NCI-H510A (cell line): ENCODE measurements at places on chromosomes 5 and 9.
A peak's percentile ranks its signal among the peaks of the same experiment; 100 is the strongest.

- no peak for DNase-seq
Measured at GRCh38 chr5:179279347-179280094, 65.7 kb downstream of the ADAMTS2 start.

- DNase-seq = no peak
Measured at GRCh38 chr5:147576646-147577535, 67.0 kb upstream of the DPYSL3 start.

GRCh38 chr9:123046406-123047195 is 13.1 kb downstream of the GPR21 start:
- DNase-seq = no peak

GRCh38 chr5:23631302-23632045 is 124.1 kb downstream of the PRDM9 start:
- DNase-seq = no peak

DNA sequence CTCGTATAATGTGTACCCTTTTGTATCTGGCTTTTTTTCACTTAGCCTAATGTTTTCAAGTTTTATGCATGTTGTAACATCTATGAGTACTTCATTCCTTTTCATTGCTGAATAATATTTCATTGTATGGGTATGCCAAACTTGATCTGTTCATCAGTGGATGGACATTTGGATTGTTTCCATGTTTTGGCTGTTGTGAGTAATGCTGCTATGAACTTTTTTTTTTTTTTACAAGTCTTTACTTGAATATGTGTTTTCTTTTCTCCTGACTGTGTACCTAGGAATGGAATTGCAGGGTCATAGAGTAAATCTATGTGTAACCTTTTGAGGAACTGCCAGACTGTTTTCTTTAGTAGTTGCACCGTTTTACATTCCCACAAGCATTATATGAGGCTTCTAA is 52.4 kb downstream of the MTREX start:
- DNase-seq = no peak

GRCh38 chr9:2764353-2764752 is 47.0 kb downstream of the KCNV2 start:
- DNase-seq = no peak

GRCh38 chr5:80466669-80467485 is 21.0 kb upstream of the FAM151B start:
- DNase-seq = no peak

DNA sequence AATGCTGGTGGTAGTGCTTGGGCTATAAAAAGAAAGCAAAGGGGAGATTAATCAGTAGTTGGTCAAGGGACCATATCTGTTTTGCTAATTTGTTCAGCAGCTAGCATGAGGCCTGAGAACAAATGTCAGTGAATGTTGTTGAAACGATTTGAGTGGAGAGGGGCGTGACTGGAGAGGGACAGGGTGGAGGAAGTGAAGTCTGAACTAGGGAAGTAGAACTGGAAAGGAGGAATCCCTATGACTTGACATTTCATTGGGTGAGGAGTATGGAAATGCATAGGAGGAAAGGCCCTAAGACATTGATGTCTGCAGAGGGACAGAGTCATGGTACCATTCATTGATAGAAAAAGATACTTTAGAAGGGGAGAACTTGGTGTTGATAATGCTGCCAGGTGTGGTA is 19.7 kb downstream of the TLE4 start:
- DNase-seq = no peak

DNA sequence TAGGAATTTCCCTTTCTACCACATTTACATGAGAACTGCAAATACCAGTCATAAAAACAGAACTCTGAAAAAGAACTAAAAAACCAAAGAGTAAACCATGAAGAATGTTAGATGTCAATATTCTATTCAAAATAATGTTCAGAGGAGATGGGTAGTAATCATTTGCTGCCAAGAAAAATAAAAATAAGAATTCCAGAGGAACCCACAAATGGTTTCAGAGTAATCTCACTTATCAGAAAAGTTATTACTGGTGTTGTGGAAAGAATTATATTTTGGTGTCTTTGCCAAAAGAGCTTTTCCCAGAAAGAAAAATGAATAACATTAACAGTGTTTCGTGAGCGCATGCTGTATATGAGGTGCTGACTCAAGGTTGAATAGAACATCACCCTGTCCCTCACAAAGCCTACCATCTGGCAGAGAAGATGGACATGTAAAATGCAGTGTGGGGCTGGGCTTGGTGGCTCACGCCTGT is 35.6 kb downstream of the GPR21 start:
- no peak for DNase-seq

- peak; percentile 84 for DNase-seq
Measured at GRCh38 chr5:171308453-171309275, at the start of gene TLX3. TSS of gene TLX3 (plus strand) at chr5:171309248. CDS start at chr5:171309366, 118 bp downstream.

DNA sequence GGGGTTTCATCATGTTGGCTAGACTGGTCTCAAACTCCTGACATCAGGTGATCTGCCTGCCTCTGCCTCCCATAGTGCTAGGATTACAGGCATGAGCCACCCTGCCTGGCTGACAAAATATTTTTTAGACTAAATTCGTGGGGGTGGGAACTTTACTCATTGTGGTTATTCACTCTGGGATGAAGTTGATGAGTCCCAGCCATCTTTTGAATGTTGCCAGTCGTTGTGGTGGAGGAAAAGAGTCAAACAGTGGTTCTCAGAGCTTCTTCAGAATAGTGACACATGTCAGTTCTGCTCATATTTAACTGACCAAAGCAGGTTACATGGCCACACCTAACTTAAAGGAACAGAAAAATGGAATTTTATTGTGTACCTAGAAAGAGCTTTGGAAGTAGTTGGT is 6.9 kb downstream of the SREK1 start:
- DNase-seq = no peak

GRCh38 chr5:88746438-88746882 is 136.5 kb downstream of the MEF2C start:
- DNase-seq = no peak

- DNase-seq = no peak
Measured at GRCh38 chr9:748861-749497, 92.5 kb upstream of the DMRT1 start.

DNA sequence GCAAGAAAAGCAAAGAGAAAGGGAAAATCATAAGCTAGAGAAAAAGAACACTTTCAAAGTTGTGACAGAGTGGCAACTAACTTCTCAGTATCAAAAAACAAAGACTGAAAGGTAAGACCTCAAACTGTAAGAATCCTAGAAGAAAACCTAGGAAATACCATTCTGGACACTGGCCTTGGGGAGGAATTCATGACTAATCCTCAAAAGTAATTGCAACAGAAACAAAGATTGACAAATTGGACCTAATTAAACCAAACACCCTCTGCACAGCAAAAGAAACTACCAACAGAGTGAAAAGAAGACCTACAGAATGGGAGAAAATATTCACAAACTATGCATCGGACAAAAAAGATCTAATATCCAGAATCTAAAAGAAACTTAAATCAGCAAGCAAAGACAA is 79.1 kb downstream of the FEM1C start:
- no peak for DNase-seq

GRCh38 chr5:36099748-36100147 is 33.1 kb upstream of the UGT3A2 start:
- no peak for DNase-seq

DNA sequence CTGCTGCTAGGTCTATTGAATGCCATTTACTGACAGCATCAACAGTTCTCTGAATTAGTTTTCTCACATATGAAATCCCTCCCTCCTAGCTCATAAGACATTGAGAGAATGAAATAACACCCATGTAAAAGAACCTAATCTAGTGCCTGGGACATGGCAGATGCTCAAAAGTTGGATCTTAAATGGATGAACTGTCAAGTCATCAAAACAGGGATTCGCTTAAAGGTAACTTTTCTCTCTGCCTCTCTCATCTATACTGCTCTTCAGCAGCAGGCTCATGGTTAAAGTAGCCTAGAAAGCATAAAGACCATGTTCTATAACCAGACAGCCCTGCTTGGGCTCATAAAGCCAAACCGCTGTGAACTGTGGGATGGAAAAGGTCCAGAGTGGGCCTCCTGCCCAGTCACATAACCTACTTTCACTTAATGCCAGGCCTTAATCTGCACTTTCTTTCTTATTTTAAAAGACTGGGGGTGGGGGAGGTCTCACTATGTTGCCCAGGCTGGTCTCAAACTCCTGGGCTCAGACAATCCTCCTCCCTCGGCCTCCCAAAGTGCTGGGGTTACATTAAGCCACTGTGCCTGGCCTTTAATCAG is 3.7 kb downstream of the TMEM245 start:
- DNase-seq = no peak

DNA sequence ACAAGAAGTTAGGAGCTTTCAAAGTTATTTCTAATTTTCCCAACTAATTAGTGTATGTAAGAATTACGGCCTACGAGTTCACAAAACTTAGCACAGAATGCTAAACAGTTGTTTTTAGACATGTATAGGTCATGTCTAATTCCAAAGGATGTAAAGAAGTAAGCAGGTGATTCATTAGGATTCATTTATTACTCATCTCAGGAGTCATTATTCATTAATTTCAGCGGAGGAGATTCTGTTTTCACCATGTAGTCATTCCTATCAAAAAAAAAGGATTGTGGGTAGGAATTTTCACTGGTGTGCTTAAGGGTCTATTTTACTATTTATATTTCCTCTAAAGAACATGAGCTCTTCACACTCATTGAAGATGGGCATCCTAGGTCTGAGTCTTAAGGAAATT is 532.2 kb downstream of the ACTL7B start:
- DNase-seq = no peak

DNA sequence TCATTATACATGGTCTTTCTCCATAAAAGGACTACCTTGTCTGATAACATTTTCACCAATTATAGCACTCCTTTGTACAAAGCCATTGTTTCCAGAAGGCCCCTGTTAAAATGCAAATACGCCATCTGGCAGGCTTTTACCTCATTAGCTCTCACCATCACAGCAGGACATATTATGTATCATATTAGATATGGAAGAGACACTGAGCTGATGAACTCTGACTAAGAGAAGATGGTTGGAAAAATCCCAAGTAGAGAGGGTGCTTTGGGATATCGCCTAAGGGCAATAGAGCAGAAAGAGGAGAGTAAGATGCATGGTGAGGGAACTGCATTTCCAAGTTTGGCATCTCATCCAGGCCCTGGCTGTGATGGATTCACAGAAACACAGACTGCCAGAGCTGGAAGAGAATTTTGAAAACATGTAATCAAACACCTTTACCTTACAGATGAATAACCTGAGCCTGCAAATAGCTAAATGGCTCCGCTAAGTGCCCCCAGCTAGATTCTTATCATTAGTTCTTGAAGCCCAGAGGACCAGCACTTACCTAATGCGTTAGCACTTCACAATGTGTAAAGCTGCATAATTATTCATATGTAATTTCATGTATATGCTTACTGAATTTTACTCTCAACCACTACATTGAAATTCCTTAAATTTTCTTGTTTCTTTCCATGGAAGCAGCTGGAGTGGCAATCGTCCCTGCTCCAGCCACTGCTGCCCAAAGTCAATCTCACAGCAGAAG is 393.6 kb upstream of the IZUMO3 start:
- DNase-seq = no peak

- no peak for DNase-seq
Measured at GRCh38 chr5:178490935-178491652, 99.1 kb downstream of the COL23A1 start.

- no peak for DNase-seq
Measured at GRCh38 chr5:41154491-41154890, 58.8 kb downstream of the C6 start.

DNA sequence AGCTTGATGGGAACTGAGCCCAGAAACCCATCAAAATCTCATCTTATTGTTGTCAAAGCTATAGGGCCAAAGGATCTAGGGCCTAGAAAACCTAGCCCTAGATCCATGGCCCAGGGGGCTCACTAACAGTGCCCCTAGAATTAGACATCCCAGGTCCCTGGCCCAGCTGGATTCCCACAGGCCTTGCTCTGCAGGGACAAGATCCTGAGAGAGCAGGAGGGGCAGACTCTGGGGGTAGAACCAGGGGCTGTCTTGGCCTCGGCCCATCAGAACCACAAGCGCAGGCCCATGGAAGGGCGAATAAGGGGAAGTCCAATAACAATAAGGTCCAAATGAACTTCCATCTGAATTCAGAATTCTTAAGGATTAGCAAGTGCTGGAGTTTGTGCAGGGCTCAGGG is 69.6 kb downstream of the IL6ST start:
- no peak for DNase-seq

DNA sequence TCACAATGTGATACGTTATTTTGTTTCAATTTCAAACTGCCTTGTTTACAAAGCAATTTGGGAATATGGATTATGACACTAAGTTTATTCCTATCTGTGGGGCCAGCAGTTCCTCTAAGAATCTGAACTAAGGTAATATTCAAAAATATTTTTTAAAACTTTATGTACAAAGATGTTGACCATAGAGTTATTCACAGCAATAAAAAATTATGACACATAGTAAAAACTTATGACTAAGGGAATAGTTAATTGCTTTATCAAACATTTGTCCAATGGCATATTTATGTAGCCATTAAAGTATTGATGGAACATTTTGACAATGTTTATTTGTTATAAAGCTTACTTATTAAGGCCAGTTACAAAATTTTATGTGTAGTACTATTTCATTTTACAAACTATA is 73.4 kb upstream of the FREM1 start:
- DNase-seq = no peak

DNA sequence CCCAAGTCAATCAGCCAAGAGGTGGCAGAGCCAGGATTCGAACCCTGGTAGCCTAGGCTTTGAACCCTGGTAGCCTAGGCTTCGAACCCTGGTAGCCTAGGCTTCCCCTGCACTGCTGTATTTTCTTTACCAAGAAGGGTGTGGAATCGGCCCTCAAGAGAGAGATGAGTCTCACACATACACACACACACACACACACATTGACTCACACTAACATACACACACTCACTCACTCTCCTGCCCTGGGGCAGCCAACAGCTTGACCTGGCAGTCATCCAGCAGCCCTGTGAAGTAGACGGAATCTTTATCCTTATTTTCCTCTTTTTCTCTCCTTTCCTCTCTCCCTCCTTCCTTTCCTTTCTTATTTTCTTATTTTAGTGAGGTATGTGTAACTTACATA is 55.4 kb upstream of the RPL26L1 start:
- no peak for DNase-seq

DNA sequence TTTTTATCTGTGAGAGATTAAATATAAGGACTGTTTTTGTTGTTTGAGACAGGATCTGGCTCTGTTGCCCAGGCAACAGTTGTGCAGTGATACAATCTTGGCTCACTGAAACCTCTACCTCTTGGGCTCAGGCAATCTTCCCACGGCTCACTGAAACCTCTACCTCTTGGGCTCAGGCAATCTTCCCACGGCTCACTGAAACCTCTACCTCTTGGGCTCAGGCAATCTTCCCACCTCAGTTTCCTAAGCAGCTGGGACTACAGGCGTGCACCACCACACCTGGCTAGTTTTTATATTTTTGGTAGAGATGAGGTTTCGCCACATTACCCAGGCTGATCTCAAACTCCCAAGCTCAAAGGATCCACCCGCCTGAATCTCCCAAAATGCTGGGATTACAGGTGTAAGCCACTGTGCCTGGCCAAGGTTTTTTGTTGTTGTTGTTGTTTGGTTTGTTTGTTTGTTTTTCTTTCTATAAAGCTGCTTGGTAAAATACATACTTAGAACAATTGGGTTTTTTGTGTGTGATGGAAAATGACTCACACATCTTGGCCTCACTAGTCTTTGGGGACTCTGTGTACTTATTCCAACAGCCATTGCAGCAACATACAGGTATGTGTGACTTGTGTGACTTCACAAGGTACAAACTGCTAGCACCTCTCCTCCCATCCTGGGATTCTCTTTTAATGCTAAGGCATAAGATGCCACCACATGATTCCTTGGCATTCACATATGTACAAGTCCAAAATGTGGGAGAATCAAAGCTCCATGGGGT is 36.5 kb upstream of the RASA1 start:
- no peak for DNase-seq
